ENCODE measurements at places on chromosomes 7 and 10. TPM values are rescaled to one million over a fixed set of nuclear protein-coding genes. Genes with fewer than 3 reads are reported as not detected.

MTERF1 gene
- total RNA-seq: 8.4 TPM

LLCFC1 gene
- not detected for total RNA-seq

BEND7 gene
- total RNA-seq: 3.2 TPM

MSMB gene
- 0.84 TPM for total RNA-seq

MGAM2 gene
- total RNA-seq: not detected

CALML3 gene
- total RNA-seq: 7.7 TPM

RBP3 gene
- total RNA-seq: not detected

SPDYE6 gene
- not detected for total RNA-seq

CUEDC2 gene
- 72.5 TPM for total RNA-seq

PYROXD2 gene
- 5.2 TPM for total RNA-seq

TRAPPC14 gene
- 14.2 TPM for total RNA-seq

All from airway epithelial cell (primary cell).